ENCODE measurements at places on chromosomes 1 and 21. TPM values are rescaled to one million over a fixed set of nuclear protein-coding genes. Genes with fewer than 3 reads are reported as not detected.
A peak's percentile ranks its signal among the peaks of the same experiment; 100 is the strongest.

GRCh38 chr21:43814215-43815106 lies 25.1 kb downstream of the RRP1 start:
- no peak for DNase-seq

GRCh38 chr1:158833264-158833663 lies 2.1 kb downstream of the MNDA start:
- no peak for DNase-seq

DNA sequence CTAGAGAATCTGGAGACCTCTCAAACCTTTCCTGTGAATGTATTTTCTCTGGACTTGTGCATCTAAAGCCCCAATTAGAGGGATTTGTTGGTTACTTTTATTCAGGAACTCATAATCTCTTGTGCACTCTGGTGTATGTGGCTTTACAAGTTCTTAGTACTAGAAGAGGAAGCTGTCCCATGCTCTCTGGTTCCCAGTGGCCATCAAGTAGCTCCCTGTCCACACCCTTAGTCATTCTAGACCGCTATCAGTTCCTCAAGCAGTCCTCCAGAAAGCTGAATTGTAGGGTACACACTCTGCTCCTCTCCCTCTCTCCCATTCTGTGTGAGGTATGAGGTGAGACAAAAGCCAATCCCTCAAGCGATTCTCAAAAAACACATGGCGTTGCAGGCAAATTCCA lies 470.3 kb downstream of the PTPRC start:
- DNase-seq: no peak

The PGBD5 gene
- 21.4 TPM for total RNA-seq

DNA sequence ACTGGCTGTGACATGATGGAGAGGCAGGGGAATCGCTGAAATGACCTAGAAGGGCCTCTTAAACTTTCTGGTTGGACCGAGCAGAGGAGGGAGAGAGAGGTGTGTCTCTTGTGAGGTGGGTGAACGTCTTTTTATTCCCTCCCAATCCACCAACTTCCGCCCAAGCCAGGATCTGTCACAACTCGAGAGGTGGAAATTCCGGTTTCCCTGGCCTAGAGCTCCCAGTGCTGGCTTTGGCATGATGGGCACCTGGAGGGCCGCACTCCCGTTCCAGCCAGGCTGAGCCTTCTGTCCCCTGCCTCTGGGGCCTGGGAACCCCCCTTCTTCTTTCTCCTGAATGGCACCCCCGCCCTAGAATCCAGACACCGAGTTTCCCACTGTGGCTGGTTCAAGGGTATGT lies at the start of gene SEMA4A:
TSS of gene SEMA4A (plus strand) at position 224 of the 400 bp plus-strand sequence. CDS start 994 bp downstream, outside the sequence.
- DNase-seq: no peak

DNA sequence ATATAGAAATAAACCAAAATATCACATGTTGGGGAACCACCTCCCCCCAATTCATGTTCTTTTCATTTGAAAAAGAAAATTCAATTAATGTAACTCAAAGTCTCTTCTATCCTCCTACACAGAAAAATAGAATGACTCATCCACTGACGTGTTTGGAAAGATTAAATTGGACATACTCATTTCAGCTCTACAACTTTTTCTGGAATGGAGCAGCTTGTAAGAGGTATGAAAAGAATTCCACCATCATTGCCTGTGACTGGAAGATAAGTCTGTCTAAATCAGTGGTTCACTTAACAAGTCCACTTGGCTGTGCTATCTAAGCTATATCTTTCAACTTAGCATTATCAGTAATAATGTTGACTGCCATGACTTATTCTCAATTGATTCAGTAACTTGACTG lies 702.3 kb downstream of the BRINP3 start:
- no peak for DNase-seq

GRCh38 chr1:170932236-170932635 lies 3.1 kb upstream of the MROH9 start:
- DNase-seq: no peak

DNA sequence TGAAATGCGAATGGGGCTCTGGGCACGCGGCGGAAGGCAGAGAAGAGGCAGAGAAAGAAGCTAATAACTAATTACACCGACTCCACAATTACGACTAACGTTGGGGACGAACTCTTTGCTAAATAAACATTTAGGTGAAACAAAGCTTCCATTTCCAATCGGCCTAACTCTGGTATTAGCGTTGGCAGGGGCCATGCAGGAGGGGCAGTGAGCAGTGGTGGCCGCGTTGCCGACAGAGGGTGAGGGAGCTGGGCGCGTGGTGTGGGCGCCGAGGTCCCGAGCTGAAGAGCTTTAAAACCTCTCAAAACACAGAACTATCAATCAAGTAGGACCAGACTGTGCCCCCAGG lies 553 bp upstream of the NDUFV3 start:
- no peak for DNase-seq

DNA sequence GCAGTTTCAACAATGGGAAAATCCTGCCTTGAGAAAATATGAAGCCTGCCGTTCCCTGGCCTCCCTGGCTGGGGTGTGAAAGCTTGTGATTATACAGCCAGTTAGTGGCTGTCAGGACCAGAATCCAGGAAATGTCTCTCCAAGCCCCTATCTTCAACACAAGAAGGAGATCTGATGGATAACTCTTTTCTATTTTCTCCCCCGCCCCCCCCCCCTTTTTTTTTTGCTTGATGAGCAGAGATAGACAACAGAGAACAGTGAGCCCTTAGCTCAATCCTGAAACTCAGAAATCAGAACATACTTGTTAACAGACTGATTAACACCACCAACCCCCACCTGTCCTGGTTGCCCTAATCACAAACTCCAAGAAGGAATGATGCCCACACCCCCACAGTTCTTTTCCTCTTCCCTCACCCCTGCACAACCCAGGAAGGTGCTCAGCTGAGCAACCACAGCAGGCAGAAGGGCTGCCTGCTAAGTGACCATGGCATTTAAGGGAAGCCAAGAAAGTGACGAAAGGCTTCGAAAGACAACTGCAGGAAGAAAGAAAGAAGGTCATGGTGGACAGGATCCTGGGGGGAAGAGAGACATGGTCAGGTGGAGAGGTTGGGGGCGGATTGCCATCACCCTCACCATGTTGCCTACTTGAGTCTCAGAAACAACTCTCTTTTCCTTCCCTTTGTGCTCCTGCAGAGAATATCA lies 12.3 kb upstream of the DENND2D start:
- no peak for DNase-seq

The C1orf116 gene
- total RNA-seq: 0.09 TPM

GRCh38 chr1:115082949-115083348 lies 6.4 kb downstream of the TSPAN2 start:
- DNase-seq: no peak

DNA sequence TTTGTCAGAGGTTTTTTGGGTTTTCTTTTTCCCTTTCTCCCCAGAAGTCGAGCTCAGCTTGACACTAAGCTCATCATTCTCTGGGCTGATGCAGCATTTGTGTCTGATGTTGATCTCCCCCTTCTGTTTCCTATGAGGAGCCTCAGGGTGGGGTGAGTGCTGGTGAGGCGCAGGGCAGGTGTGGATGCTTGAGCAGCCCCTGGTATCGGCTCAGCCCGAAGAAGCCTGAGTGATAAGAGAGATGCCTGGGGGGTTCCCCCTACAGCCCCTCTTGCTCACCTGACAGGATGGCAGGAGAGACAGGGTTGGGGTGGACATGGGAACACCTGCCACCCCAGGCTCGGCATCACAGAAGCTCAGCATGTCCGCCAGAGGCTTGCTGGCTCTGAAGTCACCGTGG lies 239.0 kb downstream of the RHOU start:
- DNase-seq: no peak

The CD1E gene
- total RNA-seq: not detected

The PALMD gene
- 6.1 TPM for total RNA-seq

- no peak for DNase-seq
Measured at GRCh38 chr21:14523234-14523633, 22.9 kb downstream of the SAMSN1 start.

- DNase-seq: no peak
Measured at GRCh38 chr21:46540087-46540710, 64.7 kb downstream of the S100B start.

GRCh38 chr1:160137216-160137862 lies 14.1 kb upstream of the ATP1A4 start:
- peak; percentile 77 for DNase-seq

GRCh38 chr1:159066108-159066507 lies 10.5 kb downstream of the AIM2 start:
- DNase-seq: peak; percentile 19

The LMX1A gene
- 13.3 TPM for total RNA-seq

The HMGCL gene
- total RNA-seq: 9.8 TPM

DNA sequence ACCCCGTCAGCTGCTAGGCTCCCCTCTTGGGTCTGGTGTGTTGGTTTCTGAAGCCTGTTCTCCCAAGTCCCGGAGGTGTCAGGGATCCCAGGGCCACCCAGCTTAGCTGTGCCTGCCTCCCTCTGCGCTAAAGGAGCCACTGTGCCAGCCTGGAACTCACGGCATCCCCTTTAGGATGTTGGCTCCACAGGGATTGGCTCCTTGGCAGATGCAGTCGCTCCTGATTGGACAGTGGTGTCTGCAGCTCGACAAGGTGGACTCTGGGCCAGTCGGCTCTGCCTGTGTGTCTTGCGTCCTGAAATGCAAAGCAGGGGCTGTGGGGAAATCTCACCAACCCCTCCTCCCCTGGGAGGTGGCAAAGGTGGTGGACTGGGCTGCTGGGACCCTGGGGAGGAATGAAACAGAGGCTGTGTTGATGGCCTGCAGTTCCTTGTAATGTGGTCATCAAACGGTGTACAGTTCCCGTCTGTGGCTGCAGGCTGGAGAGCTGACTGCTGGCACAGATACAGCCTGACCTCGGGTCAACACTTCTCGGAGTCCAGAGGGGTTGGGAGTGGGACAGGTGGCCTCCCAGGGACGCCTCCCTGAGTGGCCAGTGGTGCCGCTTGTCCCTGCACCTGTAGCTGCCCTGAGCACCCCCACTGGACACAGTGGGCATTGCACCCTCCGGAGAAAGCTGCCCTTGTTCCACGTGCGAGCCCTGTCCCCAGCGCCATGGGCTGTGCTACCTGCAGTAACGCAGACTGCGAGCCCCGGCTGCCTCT lies 11.5 kb upstream of the KCNAB2 start:
- DNase-seq: peak; percentile 90

- DNase-seq: no peak
Measured at GRCh38 chr1:94821636-94822305, 1.6 kb downstream of the SLC44A3 start.

The AQP10 gene
- not detected for total RNA-seq

The EPHB2 gene
- 83.8 TPM for total RNA-seq

GRCh38 chr1:17209430-17209829 lies 4.5 kb downstream of the PADI1 start:
- DNase-seq: no peak

GRCh38 chr1:45225598-45225997 lies 19.2 kb upstream of the ZSWIM5 start:
- DNase-seq: no peak

DNA sequence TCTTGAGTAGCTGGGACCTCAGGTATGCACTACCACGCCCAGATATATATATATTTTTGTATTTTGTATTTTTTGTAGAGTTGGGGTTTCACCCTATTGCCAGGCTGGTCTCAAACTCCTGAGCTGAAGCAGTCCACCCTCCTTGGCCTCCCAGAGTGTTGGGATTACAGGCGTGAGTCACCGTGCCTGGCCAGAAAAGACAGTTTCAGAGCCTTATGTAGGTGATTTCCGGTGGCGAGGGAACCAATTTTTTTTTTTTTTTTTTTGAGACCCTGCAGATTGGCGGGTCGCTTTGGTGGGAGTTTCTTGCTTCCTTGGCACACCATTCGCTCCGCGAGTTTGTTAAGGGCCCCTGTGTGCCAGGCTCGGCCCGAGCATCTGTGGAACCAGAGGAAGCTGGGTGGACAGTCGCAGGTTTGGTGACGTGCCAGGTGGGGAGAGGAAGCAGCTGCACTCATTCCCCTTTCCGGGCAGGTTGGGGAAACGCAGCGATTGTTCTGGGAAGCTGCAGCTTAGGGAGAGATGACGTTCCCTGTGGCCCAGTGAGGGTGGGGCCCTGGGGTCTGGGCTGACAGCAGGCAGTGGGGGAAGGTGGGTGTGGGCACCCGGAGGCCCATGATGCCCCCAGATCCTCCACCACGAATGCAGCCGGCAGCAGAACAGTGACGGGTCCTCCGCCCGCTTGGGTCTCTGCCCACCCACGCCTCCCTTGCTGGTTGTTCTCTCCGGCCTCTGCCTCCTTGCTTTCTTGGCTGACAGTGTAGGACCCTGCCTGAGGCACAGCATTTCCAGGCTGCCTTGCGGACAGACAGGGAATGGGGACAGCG lies 25.1 kb downstream of the SPSB1 start:
- DNase-seq: no peak

GRCh38 chr1:64874666-64875065 lies 91.7 kb downstream of the JAK1 start:
- DNase-seq: no peak

Measured in cerebellum (tissue), 4 donors.